ENCODE measurements at places on chromosomes 13 and 19.

DNA sequence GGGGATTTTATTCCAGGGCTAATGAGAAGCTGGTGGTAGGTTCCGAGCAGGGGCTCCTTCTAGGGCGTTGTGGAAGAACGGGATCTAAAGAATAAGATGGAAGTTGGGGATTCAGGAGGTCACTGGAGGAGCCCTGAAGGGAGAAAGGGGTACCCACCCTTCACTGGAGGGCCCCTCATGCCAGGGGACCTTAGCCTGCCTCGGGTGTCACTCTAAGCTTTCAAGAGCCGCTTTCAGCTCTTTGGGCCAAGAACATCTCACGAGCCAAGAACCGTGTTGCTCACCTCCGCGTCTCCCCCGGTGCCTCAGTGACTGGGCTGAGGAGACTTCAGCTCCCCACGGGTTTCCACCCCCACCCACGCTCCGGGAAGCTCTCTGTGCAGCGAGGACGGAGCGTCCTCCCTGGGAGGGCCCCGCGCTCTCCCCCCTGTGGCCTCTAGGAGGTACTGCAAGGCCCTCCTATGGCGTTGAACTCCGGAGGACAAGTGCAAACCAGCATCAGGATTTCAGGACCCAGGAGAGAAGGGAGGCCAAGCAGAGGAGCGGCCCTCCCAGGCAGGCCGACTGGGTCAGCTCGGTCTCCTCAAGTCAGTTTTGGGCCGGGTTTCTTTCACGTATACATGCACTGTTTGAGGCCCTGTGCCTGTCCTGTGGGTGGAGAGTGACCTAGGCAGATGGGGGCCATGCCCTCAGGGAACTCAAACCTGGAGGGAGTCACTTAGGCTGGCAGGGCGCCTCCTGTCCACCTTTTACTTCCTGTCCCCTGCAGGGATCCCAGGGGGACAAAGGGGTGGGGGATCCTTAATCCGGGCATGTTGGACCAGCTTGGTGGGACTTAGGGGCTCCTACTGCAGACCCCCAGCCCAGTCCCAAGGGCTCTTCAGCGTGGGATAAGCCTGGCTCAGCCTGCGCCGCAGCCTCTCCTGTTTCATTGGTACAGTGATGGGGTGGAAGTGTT, 5.1 kb upstream of the KRTDAP start:
- peak; percentile 12 for DNase-seq

- no peak for DNase-seq
Observed at GRCh38 chr13:95056266-95056665, 245.0 kb downstream of the ABCC4 start.

DNA sequence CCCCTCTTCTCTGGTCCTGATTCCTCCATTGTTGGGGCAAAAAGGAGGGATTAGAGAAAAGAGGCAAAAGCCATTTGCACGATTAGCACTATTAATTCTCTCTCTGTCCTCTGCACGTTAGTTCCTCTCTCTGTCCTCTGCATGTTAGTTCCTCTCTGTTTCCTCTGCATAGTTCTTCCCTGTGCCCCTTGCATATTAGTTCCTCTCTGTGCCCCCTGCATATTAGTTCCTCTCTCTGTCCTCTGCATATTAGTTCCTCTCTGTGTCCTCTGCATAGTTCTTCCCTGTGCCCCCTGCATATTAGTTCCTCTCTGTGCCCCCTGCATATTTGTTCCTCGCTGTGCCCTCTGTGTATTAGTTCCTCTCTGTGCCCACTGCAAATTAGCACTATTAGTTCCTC, 847.2 kb upstream of the GPC6 start:
- DNase-seq, result no peak

DNA sequence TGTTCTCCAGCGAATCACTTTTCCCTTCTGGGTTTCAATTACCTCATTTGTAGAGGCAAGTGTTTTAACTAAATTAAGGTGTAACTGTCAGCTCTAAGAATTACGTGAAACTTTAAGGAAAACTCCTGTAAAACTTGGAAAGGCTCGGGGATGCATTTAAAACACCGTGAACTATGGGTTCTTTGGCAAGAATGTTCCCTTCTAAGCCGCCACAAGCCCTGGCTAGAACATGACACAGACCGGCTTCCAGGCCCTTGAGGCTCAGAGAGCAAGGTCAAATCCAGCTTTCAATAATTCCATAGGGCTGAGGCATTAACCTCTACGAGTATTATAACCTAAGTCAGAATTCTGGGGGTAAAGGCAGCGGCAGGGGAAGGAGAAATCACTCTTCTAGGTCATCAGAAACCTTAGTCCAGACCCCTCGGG, 685 bp downstream of the VWA8 start:
- no peak for DNase-seq

- DNase-seq, result no peak
Observed at GRCh38 chr19:6773323-6773931, 919 bp downstream of the VAV1 start.

DNA sequence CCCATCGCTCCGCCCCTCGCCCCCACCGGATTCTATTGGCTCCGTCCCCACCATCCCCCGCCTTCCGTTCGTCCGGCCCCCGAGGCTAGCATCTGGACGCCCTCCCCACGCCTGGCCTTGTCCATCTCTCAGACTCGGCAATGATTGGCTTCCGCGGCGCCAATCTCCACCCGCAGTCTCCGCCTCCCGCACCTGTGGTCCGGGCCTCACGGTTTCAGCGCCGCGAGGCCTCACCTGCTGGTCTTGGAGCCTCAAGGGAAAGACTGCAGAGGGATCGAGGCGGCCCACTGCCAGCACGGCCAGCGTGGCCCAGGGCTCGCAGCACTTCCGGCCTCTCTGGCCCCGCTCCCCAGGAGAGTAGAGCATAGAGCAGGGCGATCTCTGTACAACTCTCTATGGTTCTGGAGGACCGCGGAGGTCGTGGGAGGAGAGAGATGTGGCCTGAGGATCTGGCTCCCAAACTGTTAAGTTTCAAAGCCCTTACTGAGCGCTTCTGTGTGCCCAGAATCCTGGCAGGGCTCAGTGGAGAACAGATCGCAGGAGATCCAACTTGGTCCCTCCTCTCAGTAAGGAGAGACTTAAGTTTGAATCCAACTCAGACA, at the start of gene ERCC1:
ERCC1 (minus strand) TSS at position 329 of the 602 bp plus-strand sequence. CDS start 543 bp downstream, outside the sequence.
- DNase-seq, result peak; percentile 90

- no peak for DNase-seq
Observed at GRCh38 chr13:79336966-79337365, 69.1 kb downstream of the RBM26 start.

GRCh38 chr13:28485551-28485950, 9.4 kb downstream of the FLT1 start:
- no peak for DNase-seq

- peak; percentile 95 for DNase-seq
Observed at GRCh38 chr19:18894254-18895037, 1.5 kb downstream of the CERS1 start.

GRCh38 chr13:28586439-28587173, 72.3 kb upstream of the POMP start:
- no peak for DNase-seq

- DNase-seq, result no peak
Observed at GRCh38 chr13:28336193-28336657, 158.7 kb downstream of the FLT1 start.
